ENCODE measurements at places on chromosomes 3 and 15.

DNA sequence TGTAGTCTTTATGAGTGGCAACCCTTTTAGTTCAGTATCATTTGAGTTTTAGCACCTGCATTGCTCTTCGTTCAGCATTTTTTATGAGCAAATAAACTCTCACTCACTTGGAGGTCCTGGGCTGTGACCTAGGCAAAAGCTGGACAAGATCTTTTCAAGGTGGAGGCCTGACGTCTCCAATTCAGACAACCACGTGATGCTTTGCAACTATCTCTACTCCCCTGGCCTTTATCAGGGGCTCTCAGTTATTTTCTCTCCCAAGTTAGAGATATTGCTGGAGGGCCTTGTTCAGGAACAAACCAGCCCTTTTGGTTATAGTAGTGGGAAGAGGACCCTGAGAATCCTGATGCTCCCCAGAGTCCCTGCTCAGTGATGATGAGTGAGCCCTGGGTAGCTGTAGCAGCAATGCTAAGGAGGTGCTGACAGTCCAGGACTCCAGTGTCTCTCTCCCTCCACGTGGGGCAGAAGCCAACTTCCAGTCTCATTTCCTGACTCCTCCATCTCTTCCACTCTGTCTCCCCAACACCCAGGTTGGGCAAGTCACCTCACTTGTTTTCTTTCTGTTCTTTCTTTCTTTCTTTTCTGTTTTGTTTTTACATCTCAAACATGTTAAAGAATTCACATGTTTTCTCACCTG lies 30.4 kb downstream of the HAPLN3 start:
- no peak for DNase-seq

GRCh38 chr3:130934442-130935089 lies 40.7 kb downstream of the ATP2C1 start:
- no peak for DNase-seq

DNA sequence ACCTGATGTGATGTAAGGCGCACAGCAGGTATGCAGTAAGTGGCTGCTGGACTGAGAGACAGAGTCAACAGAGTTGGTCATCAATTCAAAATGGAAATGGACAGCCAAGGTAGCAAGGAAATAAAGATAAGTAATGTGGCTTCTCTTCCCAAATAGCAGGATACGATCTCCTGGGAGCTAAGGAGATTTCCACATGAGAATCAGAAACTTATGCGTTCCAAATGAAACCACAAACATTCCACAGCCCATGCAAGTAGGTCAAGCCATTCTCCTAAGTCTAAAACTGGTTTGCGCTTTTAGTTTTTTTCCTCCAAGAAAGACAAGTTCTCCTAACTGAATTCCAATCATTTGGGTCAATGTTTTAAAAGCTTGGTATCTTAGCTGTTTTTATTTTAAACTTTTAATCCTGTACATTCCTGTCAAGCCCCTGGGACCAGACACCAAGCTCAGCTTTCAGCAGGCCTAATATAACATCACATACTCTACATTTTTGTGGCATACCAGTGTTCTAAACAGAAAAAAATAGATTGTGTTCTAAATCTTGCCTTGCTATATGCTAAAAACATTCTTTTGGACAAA lies 73.7 kb upstream of the TSPAN3 start:
- peak; percentile 68 for DNase-seq

DNA sequence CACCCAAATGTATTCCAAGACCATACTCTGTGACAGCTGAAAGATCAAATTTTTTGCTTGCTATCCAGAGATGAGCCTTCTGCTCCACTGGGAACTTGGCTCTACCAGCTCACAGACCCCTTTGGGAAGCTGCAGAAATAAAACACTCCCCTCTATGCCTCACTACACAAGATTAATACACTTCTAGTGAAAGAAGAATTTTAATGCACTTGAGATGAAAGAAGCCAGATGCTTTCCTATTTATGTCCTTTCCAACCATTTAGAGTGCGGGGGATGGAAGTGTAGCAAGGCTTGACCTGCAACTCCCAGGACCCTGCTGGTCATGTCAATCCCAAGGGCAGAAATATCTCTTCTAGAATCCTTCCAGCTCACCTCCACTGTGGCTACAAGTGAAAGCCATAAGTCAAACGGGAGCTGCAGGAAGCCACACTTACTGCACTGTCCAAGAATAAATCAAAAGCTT lies 34.7 kb downstream of the ANXA2 start:
- DNase-seq = no peak
